HS-5 (cell line): ENCODE measurements at places on chromosomes 7 and 10.
A peak's percentile ranks its signal among the peaks of the same experiment; 100 is the strongest.

GRCh38 chr7:64625114-64626082 is 40.5 kb upstream of the ZNF107 start:
- DNase-seq: no peak

GRCh38 chr10:102511583-102512274 is 8.0 kb downstream of the SUFU start:
- DNase-seq: no peak

DNA sequence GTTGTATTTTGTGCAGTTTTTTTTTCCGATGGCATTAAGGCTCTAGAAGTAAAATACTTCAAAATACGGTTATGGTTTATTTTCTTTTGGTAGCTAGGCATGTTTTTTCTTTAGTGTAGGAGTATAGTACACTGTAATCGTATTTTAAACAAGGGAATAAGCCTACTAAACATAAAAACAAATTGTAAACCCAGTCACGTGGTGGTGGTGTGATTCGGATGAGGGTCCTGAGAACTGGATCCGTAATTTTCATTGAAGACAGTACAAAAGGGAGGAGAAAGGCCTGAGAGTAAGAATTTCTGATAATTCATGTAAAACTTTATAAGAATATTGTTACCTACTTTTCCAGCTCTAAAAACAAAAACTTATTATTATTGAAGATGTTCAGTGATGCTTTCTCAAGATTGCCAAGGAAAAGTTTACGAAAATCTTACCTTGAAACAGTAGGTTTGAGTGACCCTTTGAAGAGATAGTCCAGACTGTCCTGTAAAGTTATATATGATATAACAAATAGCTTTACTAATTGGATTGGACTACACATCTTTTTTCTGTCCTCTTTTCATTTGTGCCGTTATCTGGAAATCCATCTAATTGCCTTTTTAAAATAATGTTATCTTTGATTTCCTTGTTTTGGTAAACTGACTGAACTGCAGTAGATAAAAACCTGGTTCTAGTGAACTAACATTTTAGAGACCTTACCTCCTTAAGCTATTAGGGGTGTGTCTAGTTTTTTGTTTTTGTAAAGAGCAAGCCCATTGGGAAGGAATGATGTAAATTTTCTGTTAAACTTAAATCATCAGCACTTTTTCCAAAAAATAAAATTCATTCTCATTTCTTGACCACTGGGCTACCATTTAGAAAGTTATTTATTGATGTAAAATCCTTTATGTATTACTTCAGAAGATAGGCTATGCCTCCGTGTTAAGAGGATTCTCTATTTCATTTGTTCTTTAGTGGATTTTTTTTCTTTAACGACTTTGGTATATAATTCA is 1.0 kb upstream of the PBLD start:
- DNase-seq: no peak

DNA sequence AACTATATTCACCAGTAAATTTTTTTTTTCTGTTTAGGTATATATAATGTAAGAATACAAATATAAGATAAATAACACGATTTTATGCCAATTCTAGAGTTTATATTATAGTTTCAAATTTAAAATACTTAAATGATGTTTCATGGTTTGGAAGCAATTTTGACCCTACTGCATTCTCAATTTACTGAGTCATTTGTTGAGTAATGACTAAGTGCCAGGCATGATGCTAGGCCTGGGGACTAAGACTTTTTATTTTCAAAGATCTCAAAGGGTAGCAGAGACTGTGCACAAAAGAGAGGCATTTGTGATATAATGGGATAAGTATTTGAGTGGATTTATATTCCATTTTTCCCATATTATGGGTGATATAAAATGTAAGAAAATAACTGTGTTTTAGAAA is 78.9 kb upstream of the SMIM30 start:
- peak; percentile 53 for DNase-seq

- no peak for DNase-seq
Measured at GRCh38 chr10:18759575-18759974, 100.3 kb downstream of the ARL5B start.

DNA sequence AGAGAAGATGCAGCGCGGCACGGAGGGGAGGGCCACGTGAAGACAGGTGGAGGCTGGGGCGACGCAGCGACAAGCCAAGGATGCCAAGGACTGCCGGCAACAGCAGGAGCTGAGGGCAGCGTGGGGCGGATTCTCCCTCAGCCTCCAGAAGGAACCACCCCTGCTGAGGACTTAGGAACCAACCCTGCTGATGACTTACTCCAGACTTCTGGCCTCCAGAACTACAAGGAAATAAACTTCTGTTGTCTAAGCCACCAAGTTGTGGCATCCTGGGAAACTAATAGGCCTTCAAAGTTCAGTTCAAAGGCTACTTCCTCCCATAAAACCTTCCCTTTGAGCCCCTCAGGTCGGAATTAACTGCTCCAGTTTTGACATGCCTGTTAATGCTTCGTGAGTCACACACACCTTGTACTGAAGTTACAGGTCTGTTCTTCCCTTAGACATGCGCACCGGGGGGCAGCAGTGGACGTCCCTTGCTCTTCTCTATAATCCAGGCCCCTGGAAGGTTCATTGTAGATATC is 88.4 kb upstream of the RHEB start:
- DNase-seq: no peak

DNA sequence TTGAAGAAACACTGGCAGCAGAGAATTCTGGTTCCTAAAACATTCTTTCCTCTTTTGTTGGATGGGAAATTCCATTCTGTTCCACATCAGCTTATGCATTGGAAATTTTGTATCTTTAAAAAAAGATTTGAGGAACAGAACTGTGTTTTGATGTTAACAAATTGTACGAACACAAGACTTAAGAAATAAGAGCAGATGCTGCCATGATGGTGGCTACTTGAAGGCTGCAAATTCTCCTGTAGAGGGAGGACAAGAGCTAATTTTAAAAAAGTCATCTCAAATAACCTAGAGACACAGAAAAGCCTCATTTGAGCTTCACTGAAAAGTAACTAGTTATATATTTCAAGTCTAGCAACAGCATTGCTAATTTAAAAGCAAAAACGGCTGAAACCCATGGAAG is 29.8 kb downstream of the NDUFB2 start:
- DNase-seq: no peak
